ENCODE measurements at places on chromosomes 3 and 15.
A peak's percentile ranks its signal among the peaks of the same experiment; 100 is the strongest.

GRCh38 chr3:158420654-158421396, 150.2 kb upstream of the MLF1 start:
- no peak for DNase-seq

DNA sequence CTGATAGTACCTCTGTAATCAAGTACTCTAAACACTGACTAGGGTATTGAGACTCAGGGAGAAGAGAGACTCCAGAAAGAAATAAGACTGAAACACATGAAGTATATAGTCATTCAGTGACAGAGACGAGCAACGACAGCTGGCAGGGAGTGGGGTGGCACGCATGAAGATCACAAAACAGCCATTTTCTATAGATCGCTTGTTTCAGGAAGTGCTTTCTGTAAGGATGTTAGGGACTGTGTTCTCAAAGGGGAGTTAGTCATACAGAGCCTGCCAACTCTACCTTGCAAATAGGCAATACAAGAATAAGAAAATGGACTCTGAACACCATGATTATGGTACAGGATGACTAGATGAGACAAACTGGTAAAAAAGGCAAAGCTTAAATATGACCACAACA, 139.5 kb downstream of the TBL1XR1 start:
- peak; percentile 29 for DNase-seq

- no peak for DNase-seq
These were observed 797 bp downstream of the MAP3K13 start for GRCh38 chr3:185363662-185364203.

- no peak for DNase-seq
These were observed 24.3 kb upstream of the IL12A start for GRCh38 chr3:159964166-159964973.
